Stimulated activated CD4-positive, alpha-beta T cell treated with anti-CD3 and anti-CD28 coated beads, Interleukin-15, amount 100 ng/mL, for 48 hours (primary cell): ENCODE measurements at places on chromosomes 16 and 17.
A peak's percentile ranks its signal among the peaks of the same experiment; 100 is the strongest.

DNA sequence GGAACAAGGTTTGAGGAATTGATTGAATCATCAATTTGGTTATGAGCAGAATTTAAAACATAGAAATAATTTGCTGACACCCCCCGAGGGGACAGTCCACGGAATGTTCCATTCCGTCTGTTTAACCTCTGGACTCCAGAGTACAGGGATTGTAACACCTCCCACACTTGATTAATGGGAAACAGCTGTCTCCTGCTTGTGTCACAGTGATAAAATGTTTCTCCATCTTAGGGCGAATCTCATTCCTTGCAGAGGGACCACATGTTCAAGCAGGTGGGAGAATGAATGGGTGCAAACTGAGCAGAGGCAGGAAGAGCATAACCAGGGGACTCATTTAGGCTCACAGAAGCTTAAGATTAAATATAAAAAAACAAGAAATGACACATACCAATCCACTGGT lies 249.5 kb upstream of the RBFOX1 start:
- DNase-seq: no peak

- no peak for DNase-seq
Measured at GRCh38 chr17:27577884-27578717, 52.9 kb upstream of the LGALS9 start.

DNA sequence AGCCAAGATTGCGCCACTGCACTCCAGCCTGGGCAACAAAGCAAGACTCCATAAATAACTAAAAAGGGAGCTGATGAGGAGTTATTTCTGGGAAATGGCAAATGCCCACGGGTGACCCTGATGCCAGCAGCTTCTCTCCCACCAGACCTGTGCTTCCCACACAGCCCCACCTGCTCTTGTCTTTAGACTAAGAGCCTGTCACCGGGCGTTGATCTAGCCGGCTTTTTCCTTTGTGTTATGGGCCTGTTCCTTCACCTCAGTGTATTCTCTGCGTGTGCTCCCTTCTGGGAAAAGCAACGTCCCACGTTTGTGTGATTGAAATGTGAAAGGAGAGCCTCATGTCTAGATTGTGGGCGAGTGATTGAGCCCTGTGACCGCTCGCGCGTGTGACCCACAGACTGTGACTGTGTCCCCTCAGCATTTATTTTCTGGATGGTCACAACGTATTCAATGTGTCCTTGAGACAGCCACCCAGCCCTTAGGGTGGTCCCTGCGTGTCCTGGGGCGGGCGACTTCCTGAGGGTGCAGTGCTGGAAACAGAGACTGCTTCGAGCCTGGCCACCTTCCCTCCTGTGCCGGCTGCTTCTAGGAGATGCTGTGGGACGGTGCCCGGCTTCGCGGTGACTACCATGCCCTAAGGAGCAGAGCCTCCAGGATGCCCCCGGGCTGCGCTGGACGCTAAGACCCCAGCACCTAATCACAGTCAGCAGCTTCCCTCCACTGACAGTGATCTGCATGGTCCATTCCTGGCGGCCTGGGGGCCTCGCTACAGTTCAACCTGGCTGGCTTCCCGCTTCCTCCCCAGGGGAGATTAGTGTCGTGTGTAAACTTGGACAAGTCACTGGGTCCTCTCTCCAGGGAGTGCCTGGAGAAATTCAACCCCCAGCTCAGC lies 7.8 kb upstream of the RNPS1 start:
- no peak for DNase-seq

DNA sequence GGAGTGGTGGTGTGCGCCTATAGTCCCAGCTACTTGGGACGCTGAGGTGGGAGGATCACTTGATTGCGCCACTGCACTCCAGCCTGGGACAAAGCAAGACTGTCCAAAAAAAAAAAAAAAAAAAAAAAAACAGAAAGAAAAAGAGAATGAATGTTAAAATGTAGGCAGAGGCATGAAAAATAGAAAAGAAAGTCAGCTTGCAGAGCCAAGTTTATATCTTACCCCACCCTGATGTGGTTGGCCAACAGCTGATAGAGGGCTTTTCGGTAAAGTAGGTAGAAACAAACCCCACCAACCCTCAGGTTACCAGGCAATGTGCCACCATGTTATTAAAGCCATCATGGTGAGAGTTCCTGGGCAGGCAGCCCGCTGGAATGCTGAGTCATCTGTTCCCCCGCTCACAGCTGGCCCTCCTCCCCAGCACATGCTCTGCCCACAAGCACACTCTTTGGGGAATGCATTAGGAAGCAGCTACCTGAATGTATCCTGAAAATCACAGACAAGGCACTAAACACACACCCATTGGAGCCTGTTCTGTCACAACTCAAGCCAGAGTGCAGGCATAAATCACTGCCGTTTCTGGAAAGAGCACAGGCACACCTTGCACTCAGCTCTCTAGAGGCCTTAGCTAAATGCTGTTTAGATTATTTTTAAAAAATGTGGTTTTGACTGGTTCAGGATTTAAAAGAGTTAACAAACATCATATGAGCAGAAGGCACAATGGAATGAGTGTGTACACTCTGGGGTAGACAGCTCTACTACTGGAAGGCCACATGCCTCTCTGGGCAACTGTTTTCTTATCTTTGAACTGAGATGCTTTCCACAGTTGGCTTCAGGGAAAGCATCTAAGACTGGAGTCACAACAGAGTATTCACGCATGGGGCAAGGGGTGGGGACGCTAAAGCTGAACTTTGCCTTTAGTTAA lies 128.5 kb downstream of the PARN start:
- no peak for DNase-seq

- DNase-seq: no peak
Measured at GRCh38 chr16:31877876-31878642, 4.5 kb downstream of the ZNF267 start.

- no peak for DNase-seq
Measured at GRCh38 chr17:61260071-61260797, 139.4 kb upstream of the TBX2 start.

GRCh38 chr17:49210158-49211029 lies at the start of the genes ABI3 and GNGT2:
Gene ABI3, plus strand, starts transcription at chr17:49210707. Its CDS starts 18 bp downstream, at chr17:49210725.
Gene GNGT2, minus strand, starts transcription at chr17:49210574. Its CDS starts 3,152 bp downstream, at chr17:49207422.
- peak; percentile 62 for DNase-seq

DNA sequence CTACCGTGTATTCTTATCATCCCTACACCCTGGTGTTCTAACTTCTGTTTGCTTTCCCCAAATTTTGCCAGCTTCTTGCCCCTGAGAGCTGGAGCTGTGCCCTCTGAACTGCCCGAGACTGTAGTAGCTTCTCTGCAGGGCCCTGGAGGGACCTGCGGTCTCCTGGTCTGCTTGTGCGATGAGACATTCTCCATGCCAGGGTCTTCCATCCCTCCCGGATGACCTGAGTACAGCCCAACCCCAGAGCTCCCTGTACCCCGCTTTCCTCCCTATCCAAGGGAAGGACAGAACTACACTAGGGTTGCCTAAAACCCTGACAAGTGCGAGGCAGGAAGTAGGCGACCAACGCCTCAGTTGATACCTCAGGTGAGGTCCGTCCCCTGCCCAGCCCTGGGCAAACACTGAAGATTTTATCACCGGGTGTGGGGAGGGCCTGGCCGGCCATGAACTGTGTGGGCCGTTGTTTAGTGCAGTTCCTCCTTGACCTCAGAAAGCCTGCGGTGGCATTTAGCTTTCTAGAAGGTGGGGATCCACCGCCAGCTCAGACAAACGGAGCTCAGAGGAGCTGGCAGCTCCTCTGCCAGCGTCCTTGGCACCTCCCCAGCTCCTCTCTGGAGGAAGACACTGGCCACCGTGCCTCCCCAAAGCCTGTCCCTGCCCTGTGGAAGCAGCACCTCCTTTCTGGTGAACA lies 13.7 kb downstream of the CANT1 start:
- no peak for DNase-seq

DNA sequence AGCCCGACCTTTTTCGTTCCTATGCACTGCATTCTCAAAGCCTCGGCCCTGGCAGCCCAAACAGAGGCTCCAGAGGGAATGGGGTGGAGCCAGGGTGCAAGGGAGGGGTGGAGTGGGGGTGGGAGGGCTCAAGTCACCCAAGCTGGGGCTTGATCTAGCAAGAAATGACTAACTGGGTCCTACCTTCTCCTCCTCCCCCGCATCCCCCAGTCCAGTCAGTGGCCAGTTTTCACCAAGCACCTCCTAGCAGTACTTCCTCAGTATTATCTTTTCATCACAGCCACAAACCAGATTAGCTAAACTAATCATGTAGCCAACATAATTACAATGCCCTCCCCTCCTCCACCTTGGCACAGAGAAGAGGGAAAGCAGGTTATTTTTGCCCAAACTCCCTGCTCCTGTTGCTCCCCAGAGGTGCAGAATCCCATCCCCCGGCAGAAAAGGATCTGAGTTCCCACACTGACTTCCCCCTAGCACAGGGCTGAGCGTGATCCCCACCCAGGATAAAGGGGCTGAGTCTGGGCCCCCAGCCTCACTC lies 2.2 kb downstream of the JUP start:
- no peak for DNase-seq

DNA sequence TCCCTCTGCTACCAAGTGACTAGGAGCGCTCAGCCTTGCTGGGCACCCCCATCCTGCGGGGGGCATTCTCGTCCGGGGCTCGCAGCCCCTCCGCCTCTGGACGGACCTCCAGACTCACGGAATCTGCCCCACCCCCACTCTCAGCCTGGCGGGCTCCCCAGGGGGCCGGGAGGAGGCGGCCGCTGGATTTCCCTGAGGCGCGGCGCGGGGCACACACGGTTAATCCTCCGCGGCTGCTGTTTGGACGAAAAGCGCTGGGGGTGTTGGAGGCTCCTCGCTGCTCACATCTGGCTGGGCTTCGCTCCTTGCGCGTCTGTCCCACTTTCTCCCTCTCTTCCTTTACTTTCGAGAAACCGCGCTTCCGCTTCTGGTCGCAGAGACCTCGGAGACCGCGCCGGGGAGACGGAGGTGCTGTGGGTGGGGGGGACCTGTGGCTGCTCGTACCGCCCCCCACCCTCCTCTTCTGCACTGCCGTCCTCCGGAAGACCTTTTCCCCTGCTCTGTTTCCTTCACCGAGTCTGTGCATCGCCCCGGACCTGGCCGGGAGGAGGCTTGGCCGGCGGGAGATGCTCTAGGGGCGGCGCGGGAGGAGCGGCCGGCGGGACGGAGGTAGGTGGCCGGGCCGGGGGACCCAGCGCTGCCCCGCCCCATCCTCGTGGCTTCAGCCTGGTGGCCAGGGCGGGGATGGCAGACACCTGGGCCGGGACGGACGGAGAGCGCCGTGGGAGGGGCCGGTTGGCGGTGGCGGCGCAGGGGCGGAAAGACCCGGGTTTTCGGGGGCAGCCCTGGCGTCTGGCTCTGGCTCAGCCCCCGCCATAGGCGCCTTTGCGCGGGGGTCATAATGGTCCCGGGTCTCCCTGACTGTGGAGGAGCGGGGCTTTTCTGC lies at the start of gene C1QTNF1:
Gene C1QTNF1, plus strand, starts transcription at position 284 of the 886 bp plus-strand sequence. CDS start 19,800 bp downstream, outside the sequence.
- DNase-seq: no peak

GRCh38 chr17:78572239-78573205 lies 4.7 kb downstream of the DNAH17 start:
- DNase-seq: no peak

GRCh38 chr16:85350146-85350728 lies 238.0 kb upstream of the CIBAR2 start:
- no peak for DNase-seq

GRCh38 chr16:19700319-19700781 lies 17.7 kb downstream of the KNOP1 start:
- no peak for DNase-seq

- DNase-seq: no peak
Measured at GRCh38 chr17:2939714-2940351, 123.6 kb downstream of the OR1D5 start.

DNA sequence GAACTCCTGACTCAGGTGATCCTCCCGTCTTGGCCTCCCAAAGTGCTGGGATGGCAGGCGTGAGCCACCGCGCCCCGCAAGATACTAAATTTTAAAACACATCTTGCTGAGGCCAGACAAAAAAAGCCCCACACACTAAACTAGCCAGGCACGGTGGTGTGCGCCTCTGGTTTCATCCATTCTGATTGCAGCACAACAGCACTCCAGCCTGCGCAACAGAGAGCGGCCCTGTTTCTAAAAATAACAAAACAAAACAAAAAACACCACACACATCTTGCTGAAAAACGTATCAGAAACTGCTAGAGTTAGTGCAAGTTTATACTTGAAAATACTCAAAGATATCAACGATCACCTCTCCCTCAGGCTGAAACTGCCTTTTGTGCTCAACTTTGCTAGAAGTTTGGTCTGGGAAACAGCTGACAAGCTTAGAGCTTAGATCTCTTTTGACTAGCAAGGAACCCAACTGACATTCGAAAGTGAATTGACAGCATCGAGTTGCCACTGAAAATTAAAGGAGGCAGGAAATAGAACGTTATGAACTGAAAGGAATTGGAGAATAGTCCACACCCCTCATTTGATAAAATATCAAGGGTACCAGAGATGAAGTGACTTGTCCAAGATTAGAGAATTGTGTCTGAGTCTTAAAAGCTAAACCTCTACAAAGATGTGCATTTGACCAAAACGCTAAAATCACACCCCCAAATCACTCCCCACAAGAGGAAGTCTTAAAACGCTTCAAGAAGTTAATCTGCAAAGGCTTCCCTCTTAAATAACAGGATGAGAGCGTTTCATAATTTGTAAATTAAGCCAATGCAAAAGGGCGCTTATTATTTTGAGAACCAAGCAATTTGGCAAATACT lies 908 bp downstream of the COG4 start:
- DNase-seq: no peak

GRCh38 chr16:29987371-29988085 lies 7.9 kb downstream of the HIRIP3 start:
- no peak for DNase-seq

DNA sequence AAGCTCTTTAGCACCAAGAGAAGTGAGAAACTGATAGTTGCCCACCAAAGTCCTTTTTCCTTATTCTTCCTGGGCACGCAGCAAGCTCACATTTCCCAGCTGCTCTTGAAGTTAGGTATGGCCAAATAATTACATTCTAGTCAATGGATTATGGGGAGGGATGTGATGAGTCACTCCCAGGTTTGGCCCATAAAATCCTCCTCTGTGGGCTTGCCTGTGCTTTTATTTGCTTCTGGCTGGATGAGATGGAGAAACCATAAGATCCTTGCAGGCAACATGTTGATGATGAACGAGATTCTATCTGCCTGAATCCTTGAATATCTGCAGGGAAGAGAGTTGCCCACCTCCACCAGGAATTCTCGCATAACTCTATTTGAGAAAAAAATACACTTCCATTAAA lies 568.3 kb upstream of the SALL1 start:
- DNase-seq: no peak

DNA sequence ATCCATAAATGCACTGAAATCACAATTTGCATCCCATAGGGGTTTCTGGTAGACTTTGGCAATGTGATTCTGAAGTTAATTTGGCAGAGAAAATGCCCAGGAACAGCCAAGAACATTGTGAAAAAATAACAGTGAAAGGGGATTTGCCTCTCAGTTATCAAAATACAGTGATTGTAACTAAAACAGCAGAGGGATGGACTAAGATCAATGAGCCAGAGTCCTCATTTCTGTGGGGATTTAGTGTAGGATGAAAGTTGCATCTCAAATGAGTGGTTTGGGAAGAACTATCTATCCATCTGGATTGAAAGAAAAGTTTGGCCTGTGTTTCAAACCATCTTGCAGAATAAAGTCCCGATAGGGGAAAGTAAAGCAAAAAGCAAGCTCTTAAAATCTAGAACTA lies 28.1 kb downstream of the MYBBP1A start:
- no peak for DNase-seq

GRCh38 chr17:16259926-16260325 lies 42.9 kb downstream of the PIGL start:
- DNase-seq: no peak

- DNase-seq: no peak
Measured at GRCh38 chr16:89484923-89485679, 5.3 kb downstream of the ANKRD11 start.
